CMK (cell line): ENCODE measurements at places on chromosomes 11 and 22.

- DNase-seq, result no peak
These were observed 9.6 kb upstream of the CBLIF start for GRCh38 chr11:59854871-59855270.

GRCh38 chr11:134510233-134511040 lies 98.4 kb upstream of the B3GAT1 start:
- no peak for DNase-seq

GRCh38 chr22:41302021-41302767 lies 869 bp downstream of the ZC3H7B start:
- DNase-seq, result no peak

- DNase-seq, result no peak
These were observed 10.4 kb upstream of the GRAMD4 start for GRCh38 chr22:46609724-46610201.

GRCh38 chr11:70343636-70344035 lies 54.7 kb upstream of the CTTN start:
- no peak for DNase-seq

DNA sequence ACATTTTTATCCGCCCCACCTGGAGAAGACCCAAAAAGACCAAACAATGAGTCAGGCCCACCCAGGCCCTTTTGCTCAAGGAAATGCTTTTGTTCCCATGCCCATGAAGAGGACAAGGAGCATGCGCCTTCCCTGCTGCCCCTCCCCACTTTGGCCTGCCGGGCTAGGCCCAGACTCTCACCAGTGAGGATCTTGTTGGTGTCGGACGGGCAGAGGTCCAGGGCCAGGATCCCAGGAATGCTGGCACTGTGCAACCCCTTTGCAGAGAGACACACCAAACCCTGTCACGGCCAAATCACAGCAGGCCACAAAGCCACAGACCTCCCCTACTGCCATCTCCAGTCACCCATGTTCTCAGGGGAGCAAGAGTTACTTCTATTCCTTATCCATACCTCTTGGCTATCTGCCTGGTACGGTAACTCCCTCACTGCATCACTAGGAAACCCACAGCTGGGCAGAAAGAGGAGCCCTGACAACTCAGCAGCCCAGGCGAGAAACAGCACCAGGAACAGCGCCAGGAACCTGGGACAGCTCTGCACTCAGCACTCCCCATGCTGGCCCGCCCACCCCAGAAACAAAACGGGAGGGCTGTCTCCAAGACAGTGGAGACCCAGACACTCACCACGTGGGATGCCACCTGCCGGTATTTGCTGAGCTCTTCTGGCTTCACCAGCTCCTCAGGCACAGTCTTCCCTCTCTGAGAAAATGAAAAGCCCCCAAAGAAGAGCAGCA lies 5.5 kb downstream of the PRPF19 start:
- DNase-seq, result no peak
